ENCODE measurements at places on chromosomes 6 and 20.

DNA sequence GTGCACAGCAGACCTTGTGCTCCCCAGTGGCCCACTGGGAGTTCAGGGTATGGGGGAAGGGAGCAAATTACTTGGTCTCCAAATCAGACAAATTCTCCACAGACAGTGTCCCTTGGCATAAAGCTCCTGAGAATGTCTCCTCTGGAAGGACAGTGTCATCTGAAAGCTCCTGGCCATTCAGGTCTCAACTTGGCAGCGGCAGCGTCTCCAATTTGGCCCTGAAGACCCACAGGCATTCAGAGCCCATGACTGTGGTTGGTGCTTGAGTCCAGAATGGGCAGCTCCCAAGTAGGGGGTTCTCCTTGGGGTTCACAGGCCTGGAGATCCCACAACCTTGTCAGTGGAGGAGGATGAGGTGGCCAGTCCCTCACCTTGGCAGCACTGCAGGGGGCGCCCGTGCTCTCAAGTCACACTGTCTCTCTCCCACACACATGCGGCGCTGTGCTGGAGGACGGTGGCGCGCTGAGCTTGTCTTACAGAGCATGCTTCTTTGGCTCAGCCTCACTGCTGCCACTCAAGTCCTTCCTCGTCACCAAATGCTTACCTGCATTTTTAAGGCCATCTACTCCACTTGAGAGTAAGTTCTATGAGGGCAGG is 20.7 kb downstream of the DYNLRB1 start:
- DNase-seq = peak; percentile 37

- DNase-seq = no peak
These were observed 223.0 kb downstream of the NKAIN2 start for GRCh38 chr6:124026694-124027093.

GRCh38 chr6:107264357-107264840 is 149.1 kb upstream of the BEND3 start:
- no peak for DNase-seq

- no peak for DNase-seq
These were observed 99.9 kb downstream of the PRND start for GRCh38 chr20:4821590-4821989.

DNA sequence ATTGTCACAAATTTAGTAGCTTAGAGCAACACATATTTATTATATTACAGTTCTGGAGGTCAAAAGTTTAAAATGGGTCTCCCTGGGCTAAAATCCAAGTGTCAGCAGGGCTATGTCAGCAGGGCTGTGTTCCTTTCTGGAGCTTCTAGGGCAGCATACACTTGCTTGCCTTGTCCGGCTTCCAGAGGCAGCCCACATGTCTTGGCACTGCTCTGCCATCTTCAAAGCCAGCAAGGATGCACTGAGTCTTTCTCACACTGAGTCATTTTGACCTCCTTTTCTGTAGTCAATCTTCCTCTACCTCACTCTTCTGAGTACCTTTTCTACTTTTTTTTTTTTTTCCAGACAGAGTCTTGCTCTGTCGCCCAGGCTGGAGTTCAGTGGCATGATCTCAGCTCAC is 39.0 kb downstream of the ADGRF4 start:
- DNase-seq = no peak

Data from tibial artery (tissue), 4 donors.